ENCODE measurements at places on chromosomes 4 and X.

DNA sequence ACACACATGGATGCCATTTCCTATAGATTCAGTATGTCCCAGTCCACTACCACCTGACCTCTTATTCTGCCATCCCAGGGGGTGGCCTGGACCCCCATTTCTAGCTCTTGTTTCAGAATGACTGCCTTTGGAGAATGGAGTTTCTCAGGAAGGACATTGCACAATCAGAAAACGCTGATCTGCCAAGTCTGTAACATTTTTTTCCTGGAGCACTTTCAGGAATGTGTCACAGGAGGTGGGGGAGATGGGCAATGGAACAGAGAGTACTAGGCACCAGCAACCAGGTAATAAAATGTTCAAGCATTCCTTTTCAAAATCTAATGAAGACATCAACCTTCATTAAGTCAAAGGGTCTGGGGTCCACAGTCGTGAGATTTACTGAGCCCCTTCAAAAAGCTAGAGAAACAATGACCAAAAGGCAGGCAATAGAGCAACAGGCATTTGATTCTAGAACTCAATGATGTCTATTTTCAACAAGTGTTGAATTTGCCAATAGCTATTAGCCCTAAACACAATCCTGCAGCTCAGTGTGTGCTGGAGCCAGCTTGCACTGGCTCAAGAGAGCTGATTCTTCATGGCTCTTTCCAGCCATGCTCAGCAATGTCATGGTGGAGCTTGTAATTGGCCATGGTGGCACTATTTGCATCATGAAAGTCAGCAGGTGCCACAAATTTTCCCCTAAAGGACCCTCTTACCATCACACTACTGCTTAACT, 87.1 kb downstream of the KDR start:
- no peak for DNase-seq

DNA sequence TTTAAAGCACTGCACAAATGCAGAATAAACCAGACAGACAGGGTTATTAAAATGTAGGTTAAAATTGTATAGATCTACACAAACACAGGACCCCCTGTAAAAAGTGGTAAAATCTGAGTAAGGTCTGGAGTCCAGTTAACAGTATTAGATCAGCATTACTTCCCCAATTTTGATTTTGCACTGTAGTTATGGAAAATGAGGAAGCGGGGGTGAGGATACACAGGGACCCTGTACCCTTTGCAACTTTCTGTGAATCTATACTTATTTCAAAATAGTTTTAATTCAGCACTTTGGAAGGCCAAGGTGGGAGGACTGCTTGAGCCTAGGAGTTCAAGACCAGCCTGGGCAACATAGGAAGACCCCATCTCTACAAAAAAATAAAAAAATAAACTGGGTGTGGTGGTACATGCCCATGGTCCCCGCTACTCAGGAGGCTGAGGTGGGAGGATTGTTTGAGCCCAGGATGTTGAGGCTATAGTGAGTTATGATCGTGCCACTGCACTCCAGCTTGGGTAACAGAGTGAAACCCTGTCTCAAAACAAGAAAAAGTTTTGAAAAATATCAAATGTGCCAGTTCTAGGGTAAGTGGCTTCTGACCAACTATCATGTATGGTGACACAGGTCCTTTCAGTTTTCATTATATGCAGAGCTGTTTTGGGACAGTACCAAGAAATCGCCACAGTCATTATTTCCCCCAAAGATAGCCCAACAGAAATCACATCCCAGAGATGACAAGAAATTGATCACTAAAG, 17.7 kb downstream of the SEL1L3 start:
- DNase-seq, result no peak

GRCh38 chr4:13912966-13913365, 285.4 kb upstream of the BOD1L1 start:
- no peak for DNase-seq

- no peak for DNase-seq
These were observed 5.8 kb downstream of the RPS4X start for GRCh38 chrX:72271091-72271788.

DNA sequence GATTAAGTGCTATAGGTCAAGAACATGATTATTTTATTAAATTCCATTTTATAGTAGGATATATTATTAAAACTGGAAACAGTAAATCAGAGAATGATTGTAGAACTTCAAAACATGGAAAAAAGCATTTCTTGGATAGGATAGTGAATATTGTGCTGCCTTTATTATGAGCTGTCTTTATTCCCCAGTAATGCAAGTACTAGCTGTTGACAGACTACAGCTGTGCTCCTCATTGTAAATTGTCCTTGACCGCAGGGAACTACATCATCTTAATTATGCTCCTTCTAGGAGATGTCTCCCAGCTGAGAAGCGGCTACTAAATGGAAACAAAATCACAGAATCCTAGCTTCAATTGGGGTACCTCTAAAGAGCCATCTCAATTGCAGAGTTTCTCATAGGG, 1457.2 kb upstream of the PCDH7 start:
- DNase-seq, result no peak

DNA sequence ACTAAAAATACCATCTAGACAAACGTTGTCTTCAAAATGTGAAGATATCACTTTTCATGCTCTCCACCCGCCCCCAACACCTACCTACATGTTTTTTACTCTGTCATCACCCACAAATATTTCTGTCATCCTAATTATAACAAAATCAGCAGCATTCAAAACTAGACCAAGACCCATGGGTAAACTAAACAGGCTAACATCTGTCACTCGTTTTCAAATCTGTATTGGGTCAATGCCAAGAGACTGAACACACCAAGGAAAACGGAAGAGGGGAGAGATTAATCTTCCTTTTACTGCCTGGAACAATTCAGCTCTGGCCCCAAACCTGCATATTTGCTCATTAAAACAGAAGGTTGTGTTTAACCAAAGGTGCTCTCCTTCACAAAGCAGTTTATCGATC, 17.5 kb downstream of the FAM184B start:
- no peak for DNase-seq

GRCh38 chrX:13263560-13264251, 56.1 kb downstream of the ATXN3L start:
- no peak for DNase-seq

- DNase-seq, result no peak
These were observed 30.0 kb downstream of the C4orf50 start for GRCh38 chr4:5988086-5988845.
